ENCODE measurements at places on chromosomes 6 and 20.

GRCh38 chr6:26485112-26485780, 14.9 kb upstream of the BTN1A1 start:
- no peak for DNase-seq

DNA sequence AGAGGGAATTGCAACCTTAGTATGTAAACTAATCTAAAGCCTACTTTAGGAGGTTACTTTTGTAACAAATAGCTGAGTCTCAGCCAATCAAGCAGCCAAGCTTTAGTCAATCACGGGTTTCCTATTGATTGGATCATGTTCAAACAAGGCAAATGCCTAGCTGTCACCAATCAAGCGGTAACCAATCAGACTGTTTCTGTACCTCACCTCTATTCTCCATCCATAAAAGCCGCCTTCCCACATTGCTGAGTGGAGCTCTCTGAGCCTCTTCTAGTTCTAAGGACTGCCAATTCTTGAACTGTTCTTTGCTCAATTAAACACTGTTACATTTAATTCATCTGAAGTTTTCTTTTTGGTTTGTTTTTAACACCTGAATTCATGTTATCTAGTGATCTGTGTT, 148.4 kb upstream of the BMP5 start:
- DNase-seq, result no peak

- DNase-seq, result no peak
Measured at GRCh38 chr20:36573798-36574365, 485 bp downstream of the TGIF2 start.

- no peak for DNase-seq
Measured at GRCh38 chr6:75204217-75204958, 1.5 kb downstream of the COL12A1 start.

DNA sequence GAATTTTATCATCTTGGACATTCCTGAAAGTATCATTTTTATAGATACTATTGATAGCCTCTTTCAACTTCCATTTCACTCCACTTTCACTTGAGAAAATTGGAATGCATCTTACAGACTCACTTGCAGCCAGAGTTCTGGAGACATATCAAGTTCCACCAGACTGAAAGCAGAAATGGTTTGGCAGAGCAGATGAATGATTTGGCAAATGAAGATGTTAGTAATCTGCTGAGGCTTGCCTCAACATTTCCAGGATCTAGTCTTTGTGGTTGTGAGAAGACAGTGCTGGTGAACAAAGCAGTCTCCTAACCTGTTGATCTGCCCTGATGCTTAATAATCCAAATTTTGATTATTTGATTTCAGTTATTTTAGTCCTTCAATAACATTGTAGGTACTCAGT, 202.6 kb downstream of the TRDN start:
- no peak for DNase-seq

DNA sequence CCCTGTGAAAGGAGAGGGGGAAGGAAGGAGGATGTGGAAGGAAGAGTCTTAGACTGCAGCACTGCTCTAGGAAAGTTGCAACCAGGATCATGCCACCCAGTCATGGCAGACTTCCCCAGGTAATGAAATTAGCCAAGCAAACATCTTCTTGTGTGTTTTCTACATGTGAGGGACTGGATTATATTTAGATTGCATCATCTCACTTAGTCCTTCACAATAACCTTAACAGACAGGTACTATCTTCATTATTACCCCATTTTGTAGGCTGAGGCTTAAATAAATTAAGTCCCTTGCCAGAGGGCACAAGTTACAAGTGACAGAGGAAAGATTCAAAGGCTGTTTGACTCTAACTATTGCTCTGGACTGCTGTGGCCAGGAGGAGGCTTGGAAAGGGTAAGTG, 9.7 kb upstream of the MAFB start:
- no peak for DNase-seq

DNA sequence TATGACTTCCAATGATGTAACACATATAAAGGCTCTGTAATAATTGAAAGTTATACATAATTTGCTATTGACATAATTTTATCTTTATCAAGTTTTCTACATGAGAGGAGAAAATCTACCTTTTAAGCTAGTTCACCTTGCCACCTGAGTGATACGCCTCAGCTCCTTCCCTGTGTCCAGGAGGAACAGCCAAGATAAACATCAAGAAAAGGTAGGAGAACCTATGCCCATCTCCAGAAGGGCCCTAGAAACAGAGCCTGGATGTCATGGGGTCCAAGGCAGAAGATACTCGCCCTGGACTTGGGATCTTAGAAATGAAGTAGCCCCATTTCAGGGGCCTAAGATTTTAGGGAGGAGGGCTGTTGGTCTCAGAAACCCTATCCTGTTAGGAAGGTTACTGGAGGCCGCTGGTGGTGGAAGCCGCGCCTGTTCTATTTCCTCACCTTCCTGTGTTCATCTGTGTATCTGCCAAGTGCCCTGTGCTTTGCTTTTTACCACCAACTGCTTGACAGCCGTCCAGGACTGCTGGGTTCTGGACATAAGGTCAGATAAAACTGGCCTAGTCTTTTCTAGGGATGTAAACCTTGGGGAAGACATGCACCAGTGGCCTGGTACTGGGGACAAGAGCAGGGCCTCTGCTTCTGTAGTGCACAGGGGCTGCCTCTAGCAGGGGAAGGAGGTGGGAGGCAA, 178.5 kb downstream of the ARID1B start:
- no peak for DNase-seq

DNA sequence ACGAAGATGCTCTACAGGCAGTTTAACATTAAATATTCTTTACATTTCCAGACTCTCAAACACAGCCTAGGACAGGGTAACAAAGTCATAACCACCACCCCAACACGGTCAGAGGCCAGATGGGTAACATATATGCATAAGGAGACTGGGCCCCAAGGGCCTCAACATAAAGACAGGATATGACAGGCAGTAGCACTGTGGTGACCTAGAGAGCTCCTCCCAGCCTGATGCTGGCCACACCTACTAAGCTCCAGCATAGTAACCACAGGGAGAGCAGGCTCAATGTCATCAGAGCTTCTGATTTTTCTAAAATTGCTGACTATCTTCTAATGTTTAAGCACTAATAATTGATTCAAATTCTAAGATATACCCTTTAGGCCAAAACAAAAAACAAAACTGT, 21.7 kb downstream of the SMLR1 start:
- no peak for DNase-seq

DNA sequence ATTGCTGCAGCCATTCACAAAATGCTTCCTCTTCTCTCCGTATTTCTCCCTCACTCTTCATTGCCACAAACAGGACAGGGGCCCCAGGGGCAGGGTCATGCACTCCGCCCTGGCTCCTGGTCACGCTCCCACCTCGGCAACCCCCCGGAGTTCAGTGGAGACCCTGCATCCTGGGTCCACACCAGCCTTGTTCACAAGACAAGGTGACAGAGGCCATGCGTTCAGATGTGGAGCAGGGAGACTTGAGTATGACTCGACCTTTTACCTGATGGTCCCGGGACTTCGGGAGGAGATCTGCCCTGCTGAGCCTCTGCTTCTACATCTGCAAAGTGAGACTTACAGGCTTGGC, 49.4 kb downstream of the ANKRD60 start:
- no peak for DNase-seq

DNA sequence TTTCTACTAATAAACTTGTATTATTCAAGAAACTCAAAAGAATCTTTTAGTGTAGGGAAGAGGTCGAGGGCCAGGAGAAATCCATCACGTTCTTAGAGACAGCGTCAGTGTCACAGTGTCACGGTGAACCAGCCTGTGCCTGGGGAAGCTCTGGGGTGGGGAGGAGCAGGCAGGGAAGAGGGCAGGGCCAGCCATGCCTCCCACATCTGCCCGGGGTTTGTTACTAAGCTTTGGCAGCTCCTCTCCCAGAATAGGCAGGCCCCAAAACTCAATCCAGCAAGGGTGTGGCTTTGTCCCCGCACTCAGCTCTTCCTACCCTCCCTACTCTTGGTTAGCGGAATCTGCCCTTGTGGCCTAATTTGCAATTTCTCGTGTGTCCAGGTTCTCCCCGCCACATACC, 72.9 kb downstream of the TCP11 start:
- no peak for DNase-seq

- DNase-seq, result no peak
Measured at GRCh38 chr6:38599966-38600550, 39.7 kb downstream of the BTBD9 start.

DNA sequence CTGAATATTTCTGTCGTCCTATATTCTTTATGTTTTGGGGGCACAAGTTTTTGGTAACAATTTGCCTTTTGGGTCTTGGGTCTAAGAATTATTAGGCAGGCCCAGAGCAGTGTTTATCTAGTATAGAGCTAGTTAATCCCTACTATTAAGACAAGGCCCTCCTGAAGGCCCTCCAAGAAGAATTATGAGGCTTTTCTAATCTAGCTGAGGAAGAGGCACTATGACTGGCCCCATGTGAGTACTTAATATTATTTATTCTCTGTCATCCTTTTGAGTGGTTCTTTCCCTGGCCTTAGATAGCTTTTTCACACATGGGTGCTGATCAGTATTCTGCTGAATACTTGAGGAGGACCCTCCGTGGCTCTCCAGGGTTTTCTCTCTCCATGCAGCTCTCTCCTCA, 25.1 kb downstream of the CHMP4B start:
- DNase-seq, result no peak

GRCh38 chr6:141335477-141336273, 797.0 kb upstream of the GJE1 start:
- DNase-seq, result no peak

- no peak for DNase-seq
Measured at GRCh38 chr6:81938014-81938856, 185.8 kb upstream of the TENT5A start.

GRCh38 chr6:142822383-142822782, 122.6 kb downstream of the HIVEP2 start:
- no peak for DNase-seq

- no peak for DNase-seq
Measured at GRCh38 chr6:26331218-26332073, 33.6 kb upstream of the BTN3A2 start.

DNA sequence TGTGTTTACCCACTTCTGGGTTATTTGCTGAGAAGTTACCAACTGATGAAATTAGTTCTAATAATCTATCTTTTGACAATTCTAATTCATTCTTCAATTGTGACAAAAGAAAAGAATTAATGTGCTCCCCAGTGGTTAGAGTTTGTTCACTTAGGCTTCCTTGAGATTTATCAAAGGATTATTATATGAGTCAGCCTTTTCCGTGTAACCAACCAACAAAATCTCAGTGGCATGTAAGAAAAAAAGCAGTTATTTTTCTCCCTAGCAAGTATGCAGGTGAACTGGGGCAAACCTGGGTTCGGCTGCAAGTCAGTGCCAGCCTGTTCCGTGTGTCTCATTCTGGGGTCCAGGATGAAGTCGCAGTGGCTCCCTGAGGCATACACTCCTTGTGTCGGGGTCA, 28.8 kb upstream of the HIVEP1 start:
- no peak for DNase-seq

DNA sequence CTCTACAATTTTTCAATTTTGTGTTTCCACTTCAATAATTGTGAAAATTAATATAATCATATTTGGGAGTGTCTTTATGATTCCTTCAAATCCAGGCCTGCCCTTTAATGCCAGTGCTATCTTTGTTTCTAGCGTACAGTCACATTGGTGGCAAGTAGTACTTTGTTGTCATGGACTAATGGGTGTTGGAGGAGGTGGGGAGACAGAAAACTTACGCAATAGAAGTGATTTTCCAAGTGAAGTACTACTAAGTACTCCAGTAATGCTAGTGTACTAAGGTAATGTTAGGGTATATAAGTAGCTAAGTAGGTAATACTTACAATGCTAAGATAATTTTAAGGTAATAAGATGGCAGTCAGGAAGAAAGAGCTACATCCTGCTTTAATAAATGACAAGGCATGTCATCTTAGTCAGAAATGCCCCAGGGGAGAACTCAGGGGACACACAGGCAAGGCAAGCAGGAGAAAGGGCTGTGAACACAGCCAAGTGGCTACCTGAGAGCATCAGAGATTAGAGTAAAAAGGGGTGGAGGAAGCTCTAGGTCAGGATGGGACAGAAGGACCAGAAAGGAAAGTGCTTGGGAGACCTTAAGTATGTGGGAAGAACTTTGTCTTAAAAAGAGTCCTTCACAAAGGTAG, 217.2 kb upstream of the PRDM1 start:
- DNase-seq, result no peak

DNA sequence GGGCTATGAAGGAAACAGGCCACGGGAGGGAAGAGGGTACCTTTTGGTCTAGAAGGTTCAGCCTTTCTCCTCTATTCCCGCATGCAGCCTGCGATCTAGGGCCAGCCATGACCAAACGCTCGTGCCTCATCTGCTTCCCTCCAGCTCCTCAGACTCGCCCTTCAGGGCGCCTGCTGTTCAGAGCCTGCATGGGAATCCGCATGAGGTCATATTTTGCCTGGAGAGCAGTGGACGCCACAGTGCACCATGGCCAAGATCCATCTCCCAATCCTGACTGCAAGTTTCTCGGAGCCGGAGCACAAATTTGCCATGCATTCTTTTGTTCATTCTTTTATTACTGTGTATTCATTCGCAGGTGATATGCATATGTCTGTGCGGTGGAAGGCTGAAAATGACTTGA, 608.1 kb downstream of the QKI start:
- no peak for DNase-seq

GRCh38 chr6:129552413-129552812, 157.6 kb downstream of the ARHGAP18 start:
- DNase-seq, result no peak

GRCh38 chr6:143999406-143999805, 8.7 kb downstream of the PLAGL1 start:
- no peak for DNase-seq

DNA sequence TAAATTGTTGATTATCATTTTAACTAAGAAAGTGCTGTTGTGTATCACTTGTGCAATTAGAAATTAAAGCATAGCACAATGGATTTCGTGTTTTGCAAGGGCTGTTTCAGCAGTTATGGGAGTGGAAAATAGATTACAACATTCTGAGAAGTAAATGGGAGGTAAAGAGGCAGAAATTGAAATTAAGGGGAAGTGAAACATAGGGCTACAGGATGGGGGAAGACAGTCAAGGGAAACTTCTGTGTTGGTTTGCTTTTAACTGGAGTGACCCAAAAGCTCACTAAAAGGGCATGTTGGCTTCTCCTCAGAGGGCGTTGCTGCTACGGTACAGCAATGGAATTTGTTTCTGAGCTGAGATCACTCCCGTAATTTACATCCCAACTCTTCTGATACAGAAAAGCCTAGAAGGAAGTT, 147.5 kb downstream of the BCAS1 start:
- no peak for DNase-seq

DNA sequence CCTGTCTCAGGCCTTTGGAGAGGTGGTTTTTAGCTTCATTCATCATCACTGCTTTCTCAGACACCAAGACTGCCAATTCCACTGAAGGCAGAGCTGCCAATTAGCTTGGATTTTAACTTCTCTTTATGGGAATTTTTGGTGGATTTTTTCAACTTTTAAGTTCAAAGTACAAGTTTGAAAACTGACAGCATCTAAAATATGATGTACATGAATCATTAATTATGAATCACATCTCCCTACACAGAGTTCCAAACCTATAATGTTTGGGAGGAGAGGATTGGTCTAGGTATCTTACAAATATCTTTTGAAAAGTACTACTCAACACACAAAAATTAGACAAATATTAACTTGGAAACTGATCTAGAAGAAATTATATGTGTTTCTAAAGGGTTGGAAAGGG, 25.5 kb downstream of the CNKSR3 start:
- no peak for DNase-seq

DNA sequence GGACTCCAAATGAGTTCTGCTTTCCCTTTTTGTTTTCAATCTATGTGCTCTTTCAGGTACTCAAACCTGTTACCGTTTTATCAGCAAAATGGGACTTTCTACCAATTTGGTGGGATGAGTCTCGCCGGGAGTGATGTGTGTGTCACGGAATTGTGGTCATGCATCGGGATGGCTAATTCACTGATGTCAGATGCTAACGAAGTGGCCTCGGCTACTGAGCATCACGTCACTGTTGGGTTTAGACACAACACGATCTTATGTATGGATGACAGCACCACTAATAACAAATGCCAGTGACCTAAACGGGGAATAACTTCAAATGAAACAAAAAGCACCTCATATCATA, 1.6 kb upstream of the PCK1 start:
- no peak for DNase-seq

Data from stimulated activated CD8-positive, alpha-beta memory T cell treated with anti-CD3 and anti-CD28 coated beads, Interleukin-7, amount 100 ng/mL, for 1 hour (primary cell).